Stimulated activated CD4-positive, alpha-beta T cell treated with anti-CD3 and anti-CD28 coated beads, Interleukin-4, amount 100 ng/mL, for 24 hours (primary cell): ENCODE measurements at places on chromosomes 3 and 15.

DNA sequence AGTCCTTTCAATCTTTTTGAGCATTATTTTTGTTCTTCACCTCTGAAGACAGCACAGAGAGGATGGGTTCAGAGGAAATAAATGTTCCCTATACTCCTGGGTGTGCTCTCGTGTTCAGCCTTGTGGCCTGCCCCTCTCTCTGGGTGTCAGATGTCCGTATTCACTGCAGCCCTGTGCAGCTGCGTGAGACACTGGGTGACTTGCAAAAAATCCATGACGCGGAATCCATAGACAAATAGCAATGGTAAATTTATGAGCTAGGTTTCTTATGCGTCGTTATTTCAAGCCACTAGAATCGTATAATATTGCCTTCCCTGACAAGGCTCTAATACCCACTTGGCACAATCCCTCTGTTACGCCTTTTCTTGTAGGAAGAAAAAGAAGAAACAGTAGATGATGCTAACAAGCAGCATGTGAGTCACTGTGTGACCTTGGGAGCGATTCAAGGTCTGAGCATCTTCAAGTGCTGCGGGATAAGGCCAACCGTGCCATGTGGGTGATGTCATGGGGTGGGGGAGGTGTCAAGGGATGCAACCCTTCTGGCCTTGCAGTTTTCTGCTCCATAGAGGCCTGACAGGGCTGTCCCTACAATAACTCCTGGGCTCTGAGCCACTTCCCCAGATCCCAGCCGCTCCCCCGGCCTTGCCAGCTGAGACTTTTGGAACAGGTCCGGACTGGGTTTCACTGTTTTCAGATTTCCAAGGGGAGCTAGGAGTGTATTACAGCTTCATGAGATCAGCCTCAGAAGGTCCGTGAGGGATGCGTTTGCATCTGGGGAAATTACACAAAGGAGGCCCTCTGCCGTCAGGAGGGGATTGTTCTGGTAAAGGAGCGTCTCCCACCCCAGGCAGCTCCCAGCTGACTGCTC, 47.6 kb upstream of the POMGNT2 start:
- no peak for DNase-seq

DNA sequence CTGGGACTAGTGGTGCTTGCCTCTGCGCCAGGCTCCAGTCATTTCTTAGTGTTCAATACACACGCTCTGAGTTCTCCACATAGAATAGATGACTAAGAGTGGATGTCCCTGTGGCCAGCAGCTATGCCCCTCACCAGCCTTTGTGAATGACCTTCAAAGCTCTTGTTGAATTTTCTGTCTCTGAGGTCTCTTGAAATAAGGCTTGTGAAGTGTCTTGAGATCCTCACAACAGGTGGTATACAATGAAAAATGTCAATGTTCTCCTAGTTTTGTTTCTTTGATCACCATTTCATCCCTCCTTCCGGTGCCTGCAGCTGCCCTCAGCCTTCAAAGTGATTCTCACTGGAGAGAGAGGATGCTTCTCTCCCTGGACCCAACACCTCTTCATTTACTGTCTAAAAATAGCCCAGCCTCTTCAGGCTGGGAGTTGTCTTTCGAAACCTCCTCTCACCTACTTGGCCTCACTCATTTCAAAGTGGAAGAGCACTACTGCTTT, 5.4 kb downstream of the MAPKBP1 start:
- no peak for DNase-seq

DNA sequence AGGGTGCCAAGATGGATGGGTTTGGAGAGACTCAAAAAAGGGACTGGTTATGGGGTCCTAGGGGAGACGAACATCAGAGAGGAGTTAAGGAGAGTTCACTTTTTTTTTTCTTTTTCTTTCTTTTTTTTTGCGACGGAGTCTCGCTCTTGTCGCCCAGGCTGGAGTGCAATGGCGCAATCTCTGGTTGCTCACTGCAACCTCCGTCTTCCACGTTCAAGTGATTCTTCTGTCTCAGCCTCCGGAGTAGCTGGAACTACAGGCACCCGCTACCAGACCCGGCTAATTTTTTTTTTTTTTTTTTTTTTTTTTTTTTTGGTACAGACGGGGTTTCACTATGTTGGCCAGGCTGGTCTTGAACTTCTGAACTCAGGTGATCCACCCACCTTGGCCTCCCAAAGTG, 1.2 kb downstream of the SPINT1 start:
- no peak for DNase-seq

DNA sequence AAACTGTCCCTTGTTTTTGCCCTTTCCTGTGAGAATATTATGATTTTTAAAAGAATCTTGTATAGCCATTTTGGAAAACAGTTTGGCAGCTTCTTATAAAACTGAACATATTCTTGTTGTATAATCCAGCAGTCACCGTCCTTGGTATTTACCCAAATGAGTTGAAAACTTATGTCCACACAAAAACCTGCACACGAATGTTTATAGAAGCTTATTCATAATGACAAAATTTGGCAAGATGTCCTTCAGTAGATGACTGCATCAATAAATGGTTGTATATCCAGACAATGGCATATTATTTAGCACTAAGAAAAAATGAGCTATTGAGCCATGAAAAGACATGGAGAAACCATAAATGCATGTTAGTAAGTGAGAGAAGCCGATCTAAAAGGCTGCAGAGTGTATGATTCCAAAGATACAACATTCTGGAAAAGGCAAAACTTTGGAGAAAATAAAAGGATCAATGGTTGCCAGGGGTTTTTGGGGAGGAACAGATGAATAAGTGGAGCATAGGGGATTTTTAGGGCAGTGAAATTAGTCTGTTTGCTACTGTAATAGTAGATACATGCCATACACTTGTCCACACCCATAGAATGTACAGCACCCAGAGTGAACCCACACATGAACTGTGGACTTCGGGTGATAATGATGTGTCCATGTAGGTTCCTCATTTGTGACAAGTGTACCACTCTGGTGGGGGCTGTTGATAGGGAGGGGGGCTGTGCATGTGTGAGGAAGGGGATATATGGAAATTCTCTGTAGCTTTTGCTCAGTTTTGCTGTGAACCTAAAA, 31.7 kb downstream of the LIMD1 start:
- DNase-seq = no peak

DNA sequence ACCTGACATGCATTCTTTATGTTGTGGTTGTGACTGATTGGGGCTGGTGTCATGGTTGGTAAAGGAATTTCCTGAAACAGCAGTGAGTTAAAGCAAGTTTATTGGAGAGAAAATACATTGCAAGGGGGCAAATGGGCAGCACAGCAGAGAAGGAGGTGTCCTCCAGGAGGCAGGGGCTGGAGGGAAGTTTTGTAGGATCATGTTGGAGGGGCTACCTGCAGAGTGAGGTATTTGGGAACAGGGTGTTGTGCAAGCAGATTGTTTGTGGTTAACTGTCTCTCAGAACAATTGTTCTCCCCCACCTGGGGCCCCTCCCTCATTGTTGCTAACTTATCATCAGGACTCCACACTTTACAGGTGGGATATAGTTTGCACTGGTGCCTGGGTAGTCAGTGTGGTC, 196.0 kb downstream of the NSUN3 start:
- no peak for DNase-seq
